ENCODE measurements at places on chromosomes 2 and 18.

- no peak for DNase-seq
Measured at GRCh38 chr2:111032721-111033429, 87.8 kb upstream of the BCL2L11 start.

GRCh38 chr2:180876506-180876905, 103.9 kb upstream of the UBE2E3 start:
- no peak for DNase-seq

- DNase-seq = no peak
Measured at GRCh38 chr18:64806691-64807090, 657.8 kb upstream of the LINC00305 start.

DNA sequence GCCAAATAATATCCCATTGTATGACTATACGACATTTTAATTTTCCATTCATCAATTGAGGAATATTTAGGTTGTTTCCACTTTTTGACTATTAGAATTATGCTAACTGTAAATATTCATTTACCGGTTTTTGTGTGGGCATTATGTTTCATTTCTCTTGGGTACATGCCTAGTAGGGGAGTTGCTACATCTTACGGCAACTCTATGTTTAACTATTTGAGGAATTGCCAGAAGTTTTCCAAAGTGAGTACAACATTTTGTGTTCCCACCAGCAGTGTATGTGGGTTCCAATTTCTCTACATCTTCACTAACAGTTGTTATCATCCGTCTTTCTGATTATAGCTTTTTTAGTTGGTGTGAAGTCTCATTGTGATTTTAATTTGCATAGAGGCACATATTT, 1.6 kb upstream of the KDSR start:
- DNase-seq = no peak

GRCh38 chr18:55557211-55557610, 30.8 kb downstream of the TCF4 start:
- DNase-seq = no peak

DNA sequence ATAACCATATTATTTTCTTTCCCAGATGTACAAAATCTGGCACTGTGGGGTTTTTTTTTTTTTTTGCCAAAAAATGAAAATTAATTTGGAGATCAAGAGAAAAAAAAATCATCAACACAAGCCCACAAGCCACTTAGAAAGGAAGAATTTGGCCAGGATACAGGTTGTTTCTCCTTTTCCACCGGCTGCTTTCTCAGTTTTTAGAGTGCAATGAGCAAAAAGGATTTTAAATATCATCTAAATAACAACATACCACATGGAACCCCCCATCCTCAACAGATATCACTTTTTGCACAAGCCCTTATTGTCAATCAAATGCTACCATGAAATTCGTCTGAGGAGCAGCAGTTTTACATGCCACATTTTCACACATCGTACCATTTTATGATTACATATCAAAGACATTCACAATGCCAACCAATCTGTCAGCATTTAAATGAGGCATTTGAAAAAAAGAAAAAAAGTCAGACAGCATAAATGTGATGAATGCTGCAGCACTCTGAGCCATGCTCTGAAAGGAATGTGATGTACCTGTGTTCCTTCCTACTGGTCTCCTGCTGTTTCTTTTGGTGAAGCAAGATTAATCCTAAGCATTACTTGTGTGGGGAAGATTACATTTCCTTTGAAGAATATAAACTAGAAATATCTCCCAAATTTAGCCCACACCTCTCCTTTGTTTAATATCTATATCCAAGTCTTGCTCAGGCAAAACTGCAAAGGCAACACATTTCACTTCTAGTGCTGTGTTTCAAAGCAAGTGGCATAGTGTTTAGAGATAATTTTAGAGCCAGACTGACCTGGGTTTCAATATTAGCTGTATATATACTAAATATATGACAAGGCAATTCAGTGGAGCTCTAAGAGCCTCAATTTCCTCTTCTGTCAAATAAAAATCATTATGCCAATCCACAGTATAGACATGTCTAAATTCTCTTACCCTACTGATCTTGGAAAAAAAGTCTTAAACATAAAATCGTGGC, 391.3 kb downstream of the CMPK2 start:
- no peak for DNase-seq

DNA sequence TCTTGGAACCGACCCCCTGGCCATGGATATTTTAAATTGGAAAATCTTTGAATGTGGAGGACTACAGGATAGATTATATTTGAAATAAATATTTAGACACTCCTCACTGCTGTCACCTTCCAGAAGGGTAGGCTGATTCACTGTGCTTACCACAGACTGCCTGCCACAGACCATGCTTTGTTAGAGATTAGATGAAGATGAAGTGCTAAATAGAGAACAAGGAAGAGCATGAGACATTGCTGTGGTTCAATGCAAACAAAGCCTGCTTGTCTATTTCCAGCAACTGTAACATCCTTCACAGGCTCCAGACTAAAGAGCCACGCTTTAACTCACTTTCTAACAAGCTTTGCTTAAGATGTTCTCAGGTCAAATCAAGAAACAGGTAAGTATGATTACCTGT, 81.0 kb upstream of the TMEM17 start:
- DNase-seq = no peak

DNA sequence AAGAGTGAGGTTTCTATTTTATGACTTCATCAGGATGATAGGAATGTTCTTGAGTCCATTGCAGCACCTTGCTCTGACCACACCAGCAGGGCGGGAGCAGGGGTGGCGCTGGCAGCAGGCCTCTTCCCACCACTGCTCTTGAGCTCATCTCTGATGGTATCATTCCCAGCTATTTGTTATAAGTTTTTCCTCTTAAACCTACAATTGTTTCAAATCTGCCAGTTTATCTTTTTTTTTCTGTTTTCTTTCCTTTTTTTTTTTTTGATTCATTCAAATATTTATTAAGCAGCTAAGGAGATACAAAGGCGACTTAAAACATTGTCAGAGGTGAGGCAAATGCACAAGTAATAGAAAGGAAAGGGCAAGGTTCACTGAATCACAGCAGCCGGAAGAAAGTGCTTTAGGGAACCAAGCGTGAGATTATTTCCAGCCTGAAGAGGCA, 28.7 kb downstream of the NIFK start:
- DNase-seq = no peak

DNA sequence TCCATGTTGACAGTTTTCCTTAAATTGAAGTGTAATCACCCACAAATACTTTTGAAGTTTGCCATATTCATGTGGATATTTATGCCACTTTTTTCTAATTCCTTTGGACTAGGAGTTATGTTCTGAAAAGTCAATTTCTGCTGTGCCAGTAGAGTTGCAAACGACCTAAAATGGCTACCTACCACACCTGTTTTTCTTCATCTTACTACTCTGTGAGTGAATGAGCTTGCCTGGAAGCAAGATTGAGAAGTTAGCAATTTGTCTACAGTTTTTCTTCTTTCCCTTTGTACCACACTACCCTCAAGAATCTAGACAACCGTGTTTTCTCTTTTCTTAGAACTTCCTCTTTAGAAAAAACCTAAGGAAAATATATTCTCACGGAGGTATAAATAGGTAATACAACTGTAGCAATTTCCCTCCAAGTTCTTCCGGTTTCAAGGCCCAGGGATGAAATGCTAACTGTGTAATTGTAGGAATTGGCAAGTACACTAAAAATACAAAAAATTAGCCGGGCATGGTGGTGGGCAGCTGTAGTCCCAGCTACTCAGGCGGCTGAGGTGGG, 7.3 kb upstream of the SLC39A10 start:
- no peak for DNase-seq

DNA sequence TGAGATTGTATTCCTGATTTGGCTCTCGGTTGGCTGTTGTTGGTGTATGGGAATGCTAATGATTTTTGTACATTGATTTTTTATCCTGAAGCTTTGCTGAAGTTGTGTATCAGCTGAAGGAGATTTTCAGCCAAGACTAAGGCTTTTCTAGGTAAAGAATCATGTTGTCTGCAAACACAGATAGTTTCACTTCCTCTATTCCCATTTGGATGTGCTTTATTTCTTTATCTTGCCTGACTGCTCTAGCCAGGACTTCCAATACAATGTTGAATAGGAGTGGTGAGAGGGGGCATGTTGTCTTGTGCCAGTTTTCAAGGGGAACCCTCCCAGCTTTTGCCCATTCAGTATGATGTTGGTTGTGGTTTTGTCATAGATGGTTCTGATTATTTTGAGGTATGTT, 90.4 kb downstream of the CYP26B1 start:
- DNase-seq = no peak

DNA sequence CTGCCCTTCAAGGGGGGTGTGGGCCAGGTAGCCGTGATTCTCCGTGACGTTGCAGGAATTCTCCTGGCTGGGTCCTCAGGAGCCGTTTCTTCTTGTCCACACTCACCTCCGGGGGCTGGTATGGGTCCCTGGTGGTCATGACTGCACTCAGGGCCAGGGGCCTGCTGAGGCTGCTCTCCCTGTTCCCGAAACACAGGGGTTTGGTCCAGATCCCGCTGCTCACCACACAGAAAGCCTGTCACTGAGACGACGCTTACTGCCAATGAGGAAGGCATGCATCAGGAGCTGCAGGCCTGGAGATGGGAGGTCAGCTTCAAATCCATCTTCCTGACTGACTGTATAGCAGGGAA, 160.7 kb downstream of the RTP5 start:
- no peak for DNase-seq
